Stimulated activated CD4-positive, alpha-beta T cell treated with anti-CD3 and anti-CD28 coated beads, Interleukin-12 subunit alpha, Interleukin-12 subunit beta, amount 100 ng/mL, for 24 hours (primary cell): ENCODE measurements at places on chromosomes 4 and X.

DNA sequence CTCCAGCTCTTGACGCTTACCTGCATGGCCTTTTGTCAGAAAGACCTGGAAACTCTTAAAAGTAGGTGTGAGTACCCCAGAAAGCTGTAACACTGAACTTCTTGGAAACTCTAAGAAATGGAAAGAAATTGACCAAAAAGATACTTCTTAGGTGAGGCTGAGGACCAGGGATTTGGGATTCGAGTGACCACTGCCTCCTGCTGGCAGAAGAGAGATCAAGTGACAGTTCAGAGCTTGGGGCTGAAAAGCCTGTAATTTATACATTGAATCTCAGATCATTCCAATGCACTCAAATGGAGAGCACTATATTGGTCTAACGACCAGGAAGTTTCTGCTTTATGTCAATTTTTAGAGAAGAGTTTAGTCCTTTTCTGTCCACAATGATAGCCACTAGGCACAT lies 204.6 kb downstream of the PDGFRA start:
- no peak for DNase-seq

DNA sequence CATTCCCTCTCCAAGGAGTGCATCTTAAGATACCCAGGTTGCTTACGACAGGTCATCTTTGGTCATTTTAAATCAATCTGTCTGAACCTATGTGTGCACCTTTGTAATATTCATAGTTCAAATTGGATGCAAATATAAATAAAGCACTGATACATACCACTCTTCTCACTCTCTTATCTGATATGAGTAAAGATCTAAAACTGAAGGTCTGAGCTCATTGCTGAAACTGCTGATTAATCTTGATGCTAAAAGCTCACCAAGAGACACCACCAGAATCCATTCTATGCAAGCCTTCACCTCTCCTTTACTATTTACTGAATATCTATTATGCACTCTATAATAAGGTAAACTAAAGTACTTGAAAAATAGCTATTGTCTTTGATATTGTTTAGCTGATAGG lies 16.6 kb downstream of the HSD17B13 start:
- no peak for DNase-seq

DNA sequence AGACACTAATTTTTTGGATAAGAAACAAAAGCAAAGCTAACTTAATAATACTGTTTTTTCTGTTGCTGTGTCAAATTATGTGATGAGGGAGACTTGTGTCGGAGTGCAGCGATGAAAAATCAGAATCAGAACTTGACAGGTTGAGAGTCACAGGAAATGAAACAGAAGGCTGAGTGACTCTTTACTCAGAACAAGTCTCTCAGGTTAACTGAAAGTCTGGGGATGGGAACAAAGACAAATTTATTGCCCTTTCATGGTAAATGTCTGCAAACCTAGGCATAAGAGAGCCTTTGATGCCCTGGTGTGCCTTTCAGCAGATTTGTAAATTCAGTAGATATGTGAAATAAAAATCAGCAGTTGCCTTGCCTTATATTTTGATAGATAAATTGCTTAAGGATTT lies 96.0 kb downstream of the ADGRL3 start:
- no peak for DNase-seq

- DNase-seq: no peak
Measured at GRCh38 chr4:16627999-16628398, 270.4 kb downstream of the LDB2 start.

- no peak for DNase-seq
Measured at GRCh38 chr4:8033829-8034528, 94.3 kb upstream of the AFAP1 start.

DNA sequence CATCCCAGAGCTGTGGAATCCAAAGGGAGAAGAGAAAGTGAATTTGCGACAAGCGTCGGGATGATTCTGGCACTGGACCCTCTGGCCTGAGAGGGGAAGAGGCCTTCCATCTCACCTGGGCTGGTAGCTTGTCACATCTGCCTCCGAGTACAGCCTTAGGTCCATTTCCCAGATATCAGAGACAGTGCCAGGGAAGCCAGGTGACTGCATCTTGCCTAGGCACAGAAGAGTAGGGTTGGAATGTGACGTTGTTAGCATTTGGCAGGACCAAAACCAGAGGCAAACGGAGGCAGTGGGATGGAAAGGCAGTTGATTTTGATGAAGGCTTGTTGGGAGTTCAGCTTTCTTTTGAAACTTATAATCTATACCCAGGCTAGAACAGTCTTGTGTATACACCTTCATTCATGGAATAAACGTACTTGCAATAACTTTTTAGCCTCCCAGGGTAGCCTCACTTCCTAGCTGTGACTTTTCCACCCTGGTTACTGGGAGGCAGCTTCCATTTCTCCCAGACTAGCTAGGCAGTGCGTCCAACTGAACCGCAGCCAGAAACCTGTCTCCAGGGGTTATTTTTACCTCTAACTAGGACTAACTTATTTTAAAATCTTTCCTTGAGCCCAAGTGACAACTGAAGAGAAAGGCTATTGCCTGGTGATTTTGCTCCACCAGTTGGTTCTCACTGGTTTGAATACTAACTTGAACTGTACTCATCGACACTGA lies 5.9 kb downstream of the SOD3 start:
- DNase-seq: no peak

DNA sequence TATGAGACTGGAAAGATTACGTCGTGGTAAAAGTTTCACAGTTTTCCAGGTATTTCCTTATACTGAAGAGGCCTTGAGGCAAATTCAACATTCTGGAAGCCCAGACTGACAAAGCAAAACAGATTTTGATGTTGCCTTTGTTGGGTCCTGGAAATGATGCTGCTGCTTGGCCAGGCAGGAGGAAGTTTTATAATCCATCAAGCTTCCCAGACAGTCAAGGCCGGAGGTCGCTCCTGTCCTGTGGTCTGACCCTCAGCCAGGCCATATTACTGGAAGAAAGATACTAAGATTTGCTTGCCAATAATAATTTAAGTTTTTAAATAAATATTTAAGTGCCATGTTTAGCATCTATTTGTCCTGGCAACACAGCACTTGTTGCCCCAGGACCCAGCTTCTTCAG lies 63.4 kb downstream of the TAPT1 start:
- no peak for DNase-seq

- DNase-seq: no peak
Measured at GRCh38 chr4:119646347-119647071, 17.9 kb upstream of the PDE5A start.

DNA sequence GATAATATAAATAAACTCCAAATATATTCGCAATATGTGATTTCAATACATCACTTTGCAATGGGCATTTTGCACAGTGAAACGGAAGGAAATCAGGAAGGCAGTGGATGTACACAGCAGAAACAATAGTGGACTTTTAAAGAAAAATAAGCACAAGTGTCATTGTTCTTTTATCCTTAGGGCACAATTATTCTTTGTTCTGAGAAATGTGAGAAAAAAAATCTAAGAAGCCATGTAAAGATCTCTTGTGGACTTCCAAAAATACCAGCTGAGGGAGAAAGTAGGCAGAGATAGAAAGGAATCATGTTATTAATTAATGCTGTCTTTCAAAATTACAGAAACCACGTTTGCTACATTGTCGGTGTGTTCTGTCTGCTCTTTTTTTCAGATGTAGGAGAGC lies 17.6 kb upstream of the PRRG1 start:
- no peak for DNase-seq

DNA sequence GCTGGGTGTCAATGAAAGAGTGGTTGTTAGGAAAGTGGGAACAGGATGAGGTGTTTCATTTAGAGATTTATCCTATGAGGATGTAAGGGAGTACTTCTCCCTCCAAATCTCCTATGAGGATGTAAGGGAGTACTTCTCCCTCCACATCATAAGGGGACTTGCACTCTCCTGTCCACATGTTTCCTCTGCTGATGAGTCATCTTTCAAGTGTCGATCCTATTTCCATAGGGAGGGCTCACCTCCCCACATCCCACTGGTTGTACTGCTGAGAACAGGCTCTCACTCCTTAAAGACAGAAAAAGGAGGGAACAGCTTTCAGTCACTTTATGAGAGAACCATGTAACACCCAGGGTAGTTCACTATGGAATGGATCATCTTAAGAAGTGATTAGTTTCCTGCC lies 65.0 kb downstream of the INPP4B start:
- no peak for DNase-seq

DNA sequence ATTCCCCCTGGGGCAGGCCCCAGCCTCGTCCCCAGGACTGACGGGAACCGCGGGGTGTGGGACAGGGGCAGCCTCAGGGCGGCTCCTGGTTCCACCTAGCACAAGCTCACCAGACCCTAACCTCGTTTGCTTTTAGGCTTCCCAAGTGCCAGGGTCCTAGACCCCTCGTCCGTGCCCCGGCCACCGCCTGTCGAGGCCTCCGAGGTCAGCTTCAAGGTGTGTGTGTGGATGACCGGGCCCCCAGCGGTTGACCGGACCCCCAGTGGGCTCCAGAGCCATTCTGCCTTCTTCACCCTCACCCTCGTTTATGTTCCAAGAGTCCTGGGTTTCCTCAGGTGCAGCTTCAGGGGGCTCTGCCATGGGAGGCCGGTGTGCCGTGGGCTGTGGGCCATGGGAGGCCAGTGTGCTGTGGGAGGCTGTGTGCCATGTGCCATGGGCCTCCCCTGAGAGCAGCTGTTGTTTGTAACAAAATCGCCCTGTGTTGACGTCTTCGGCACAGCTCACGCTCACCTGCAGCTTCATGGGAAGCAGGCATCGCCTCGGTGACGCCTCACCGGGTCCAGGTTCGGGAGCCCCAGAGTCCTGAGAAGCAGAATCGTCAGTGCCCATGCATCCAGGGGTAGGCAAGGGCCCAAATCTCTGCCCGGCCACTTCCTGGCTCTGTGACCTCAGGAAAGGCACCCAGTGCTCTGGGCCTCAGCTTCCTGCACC lies 43.0 kb upstream of the HMX1 start:
- no peak for DNase-seq

DNA sequence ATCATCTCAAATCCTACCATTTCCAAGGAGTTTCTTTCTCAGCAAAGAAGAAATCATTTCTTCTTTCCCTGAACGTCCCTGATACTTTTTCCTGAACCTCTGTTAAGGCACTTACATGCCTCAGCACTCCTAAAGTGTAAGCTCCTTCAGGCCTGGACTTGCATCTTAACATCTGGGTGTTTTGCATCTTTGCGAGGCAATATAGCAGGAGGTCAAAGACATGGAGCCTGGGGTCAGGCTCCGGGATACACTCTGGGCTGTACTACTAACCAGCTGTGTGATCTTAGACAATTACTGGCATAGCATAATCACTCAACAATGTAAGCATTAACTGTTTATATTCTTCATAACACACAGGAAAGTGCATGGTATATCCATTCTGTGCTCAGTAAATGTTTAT lies 275.5 kb upstream of the BOD1L1 start:
- DNase-seq: no peak

GRCh38 chr4:10403633-10404445 lies 53.4 kb downstream of the ZNF518B start:
- DNase-seq: no peak

- DNase-seq: no peak
Measured at GRCh38 chr4:152771741-152772533, 7.6 kb downstream of the TIGD4 start.

DNA sequence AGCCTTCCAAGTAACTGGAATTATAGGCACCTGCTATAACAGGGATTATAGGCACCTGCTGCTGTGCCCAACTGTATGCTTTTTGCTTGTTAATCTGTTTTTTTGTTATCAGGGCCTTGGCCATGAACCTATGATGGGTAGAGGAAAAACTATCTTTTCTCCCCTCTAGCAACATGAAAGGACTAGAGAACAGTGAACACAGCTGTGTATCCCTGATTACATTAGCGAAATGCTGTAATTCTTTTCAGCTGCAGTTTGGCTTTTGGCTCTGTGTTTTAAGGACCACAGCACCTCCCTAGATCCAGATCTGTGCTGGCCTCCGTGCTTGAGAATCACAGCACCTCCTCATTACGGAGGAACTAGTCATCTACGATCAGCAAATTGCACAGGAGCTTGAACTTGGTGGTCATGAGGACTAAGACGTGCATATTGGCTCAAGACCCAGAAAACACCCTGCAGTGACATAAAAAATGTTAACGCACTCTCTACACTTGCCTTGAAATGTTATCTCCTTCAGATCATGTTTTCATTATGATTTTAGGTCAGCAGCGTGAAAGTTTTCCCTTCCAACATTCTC lies 57.7 kb upstream of the S100G start:
- no peak for DNase-seq

- no peak for DNase-seq
Measured at GRCh38 chrX:41145920-41146608, 60.8 kb downstream of the USP9X start.

DNA sequence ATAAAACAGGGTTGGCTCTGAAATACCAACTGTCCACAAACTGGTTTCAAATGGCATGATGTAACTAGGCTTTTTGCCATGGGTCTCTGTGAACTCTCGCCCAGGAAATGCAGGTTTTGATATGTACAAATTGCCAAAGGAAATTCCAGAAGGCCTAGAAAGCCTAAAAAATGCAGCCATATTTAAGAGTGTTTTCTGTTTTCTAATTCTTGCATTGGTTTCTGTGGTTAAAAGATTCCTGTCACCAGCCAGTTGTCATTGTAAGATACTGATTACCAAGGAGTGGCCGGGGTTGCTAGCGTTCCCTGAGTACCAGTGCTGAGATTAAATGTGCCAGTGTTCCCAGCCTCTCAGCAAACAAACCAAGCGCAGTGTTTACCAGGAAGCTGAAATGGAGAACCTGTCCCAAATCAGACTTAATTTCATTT lies 53.9 kb upstream of the SORBS2 start:
- DNase-seq: no peak

GRCh38 chr4:121168446-121169281 lies 4.5 kb upstream of the TNIP3 start:
- DNase-seq: no peak

- no peak for DNase-seq
Measured at GRCh38 chrX:23626651-23627050, 40.6 kb upstream of the PRDX4 start.

DNA sequence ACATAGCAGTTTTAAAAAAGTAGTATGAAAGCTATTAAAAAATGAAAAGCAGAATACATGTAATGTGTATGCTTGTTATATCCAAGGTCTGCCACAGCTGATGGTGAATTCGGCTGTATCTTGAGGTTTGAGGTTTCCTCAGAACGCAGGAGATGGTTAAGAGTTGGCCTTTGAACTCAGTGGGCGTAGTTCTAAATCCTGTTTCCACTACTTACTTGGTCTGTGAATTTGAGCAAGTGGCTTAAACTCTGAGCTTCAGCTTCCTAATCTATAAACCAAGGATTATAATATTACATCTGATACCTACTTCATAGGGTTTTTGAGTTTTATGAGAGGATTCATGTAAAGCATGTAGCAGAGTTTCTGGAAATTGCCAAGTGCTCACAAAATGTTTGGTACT lies 125.2 kb downstream of the STIM2 start:
- no peak for DNase-seq

DNA sequence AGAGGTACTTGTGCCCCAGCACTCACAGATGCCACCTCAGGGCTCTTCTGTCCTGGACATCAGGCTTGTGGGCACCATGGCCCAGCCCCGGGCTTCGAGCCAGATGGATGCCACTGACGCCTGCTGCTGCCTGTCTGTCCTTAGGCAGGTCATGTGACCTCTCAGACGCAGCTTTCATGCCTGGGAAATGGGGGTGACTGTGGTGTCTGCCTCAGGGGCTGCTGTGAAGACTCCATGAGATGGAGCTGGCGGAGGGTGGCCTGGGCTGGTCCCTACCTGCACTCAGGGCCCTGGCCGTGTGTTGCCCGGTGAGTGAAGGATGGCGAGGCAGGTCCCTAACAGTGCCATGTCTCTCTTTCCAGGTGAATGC lies 6.5 kb downstream of the CPZ start:
- no peak for DNase-seq
